ENCODE measurements at places on chromosomes 3 and 15. TPM values are rescaled to one million over a fixed set of nuclear protein-coding genes. Genes with fewer than 3 reads are reported as not detected.

The IQCF5 gene
- total RNA-seq = not detected

The PAK2 gene
- 26.5 TPM for total RNA-seq

The XIRP1 gene
- total RNA-seq = not detected

The TM4SF1 gene
- total RNA-seq = 147 TPM

The ISLR2 gene
- not detected for total RNA-seq

The CSTA gene
- total RNA-seq = not detected

The EAF2 gene
- total RNA-seq = 4.6 TPM

The GOLGA6L4 gene
- 0.83 TPM for total RNA-seq

The XCR1 gene
- not detected for total RNA-seq

The PRKAR2A gene
- total RNA-seq = 43.5 TPM

The ATP2B2 gene
- not detected for total RNA-seq

The AP3S2 gene
- total RNA-seq = 39.5 TPM

The SLC15A2 gene
- total RNA-seq = 0.08 TPM

The SEMA3F gene
- 10.4 TPM for total RNA-seq

The TP63 gene
- total RNA-seq = not detected

The SERPINI1 gene
- 0.11 TPM for total RNA-seq

The GPR156 gene
- total RNA-seq = 0.37 TPM

The HESX1 gene
- total RNA-seq = 0.80 TPM

The MNS1 gene
- total RNA-seq = 8.3 TPM

The CHRNB4 gene
- not detected for total RNA-seq

The GOLGA8G gene
- 0.34 TPM for total RNA-seq
